ENCODE measurements at places on chromosomes 16 and 17.

- peak; percentile 38 for DNase-seq
Observed at GRCh38 chr16:74275031-74275636, 21.5 kb upstream of the PSMD7 start.

DNA sequence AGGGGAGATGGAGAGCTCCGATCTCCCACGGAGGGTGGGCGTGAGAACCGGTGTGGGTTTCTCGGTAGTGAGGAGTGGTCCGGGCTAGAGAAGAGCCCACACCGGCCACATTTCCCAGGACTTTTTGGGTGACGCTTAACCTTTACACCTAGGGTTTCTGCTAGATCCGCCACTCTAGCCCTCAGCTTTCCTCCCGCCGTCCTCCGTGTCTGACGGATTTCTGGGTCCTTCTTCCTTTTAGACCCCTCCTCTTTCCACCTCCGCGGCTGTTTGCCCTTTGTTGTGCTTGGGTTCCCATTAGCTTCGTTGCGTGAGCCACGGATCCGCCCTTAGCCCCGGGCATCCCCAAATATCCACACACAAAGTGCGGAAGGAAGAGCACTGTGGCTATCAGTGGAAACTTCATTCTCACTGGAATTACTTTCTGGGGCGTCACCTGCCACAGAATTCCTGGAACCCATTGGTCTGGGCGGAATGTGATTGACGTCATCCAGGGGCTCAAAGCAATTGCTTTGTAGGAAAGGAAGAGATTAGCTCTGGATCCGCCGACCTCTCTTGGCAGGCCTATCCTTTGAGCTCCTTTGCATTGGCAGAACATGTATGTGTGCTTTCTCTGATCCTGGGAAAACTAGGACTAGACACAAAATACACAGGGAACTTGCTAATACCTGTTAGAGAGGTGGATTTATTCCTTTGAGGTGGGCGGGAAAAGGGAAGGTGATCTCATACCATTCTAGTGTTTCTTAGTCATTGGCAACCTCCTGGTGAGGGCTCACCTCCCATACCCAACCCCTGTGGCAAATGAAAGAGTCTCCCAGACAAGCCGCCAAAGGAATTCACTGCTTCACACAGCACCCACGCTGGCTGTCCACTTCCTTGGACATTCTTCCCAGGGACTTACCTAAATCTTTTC, 654 bp downstream of the TNFAIP1 start:
- peak; percentile 85 for DNase-seq

DNA sequence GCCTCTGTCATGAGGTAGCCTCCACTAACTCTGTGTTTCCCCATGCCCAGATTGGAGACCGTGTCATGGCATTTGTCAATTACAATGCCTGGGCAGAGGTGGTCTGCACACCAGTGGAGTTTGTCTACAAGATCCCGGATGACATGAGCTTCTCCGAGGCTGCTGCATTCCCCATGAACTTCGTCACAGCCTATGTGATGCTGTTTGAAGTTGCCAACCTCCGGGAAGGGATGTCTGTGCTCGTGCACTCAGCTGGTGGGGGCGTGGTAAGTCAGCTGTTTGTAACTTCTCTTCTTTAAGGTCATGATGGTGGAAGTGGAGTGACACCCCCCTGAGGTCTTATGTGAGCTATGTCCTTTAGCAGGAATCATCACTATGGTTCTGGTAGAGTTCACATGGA, 36.8 kb downstream of the VAT1L start:
- DNase-seq, result no peak

GRCh38 chr17:55708175-55708974, 14.3 kb downstream of the TMEM100 start:
- DNase-seq, result no peak

DNA sequence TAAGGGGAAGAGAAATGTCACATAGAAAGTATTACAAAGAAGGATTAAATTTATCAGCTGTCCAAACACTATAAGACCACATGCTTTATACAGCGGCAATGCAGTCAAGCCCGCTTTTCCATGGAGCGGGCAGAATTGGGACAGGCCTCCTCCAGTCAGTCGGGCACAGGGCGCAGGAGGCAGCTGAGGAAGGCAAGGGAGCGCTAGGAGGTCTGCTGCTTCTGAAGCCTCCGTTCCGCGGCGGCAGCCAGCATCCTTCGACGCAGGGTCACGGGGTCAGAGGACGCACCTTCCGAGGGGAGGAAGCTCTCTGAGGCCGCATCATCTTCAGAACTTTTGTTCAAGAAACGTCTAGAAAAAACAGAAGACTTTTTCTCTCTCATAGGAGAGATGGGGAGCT, 62.6 kb downstream of the AMFR start:
- DNase-seq, result no peak
